ENCODE measurements at places on chromosomes 1 and 21.

GRCh38 chr1:91682882-91683597 lies 182.4 kb downstream of the CDC7 start:
- no peak for DNase-seq

DNA sequence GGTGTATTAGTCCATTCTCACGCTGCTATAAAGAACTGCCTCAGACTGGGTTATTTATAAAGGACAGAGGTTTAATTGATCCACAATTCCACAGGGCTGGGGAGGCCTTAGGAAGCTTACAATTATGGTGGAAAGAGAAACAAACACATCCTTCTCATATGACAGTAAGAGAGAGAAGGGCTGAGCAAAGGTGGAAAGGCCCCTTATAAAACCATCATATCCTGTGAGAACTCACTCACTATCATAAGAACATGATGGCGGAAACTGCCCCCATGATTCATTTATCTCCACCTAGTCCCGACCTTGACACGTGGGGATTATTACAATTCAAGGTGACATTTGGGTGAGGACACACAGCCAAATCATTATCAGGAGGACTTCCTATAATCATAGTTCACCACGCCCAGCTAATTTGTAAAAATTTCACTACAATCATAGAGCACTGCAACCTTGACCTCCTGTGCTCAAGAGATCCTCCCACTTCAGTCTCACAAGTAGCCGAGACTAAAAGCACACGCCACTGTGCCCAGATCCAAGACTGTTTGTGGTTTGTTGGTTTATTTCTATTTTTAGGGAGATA lies 164.9 kb downstream of the RERE start:
- DNase-seq, result no peak

- no peak for DNase-seq
These were observed 4.6 kb downstream of the POFUT2 start for GRCh38 chr21:45283035-45283610.

DNA sequence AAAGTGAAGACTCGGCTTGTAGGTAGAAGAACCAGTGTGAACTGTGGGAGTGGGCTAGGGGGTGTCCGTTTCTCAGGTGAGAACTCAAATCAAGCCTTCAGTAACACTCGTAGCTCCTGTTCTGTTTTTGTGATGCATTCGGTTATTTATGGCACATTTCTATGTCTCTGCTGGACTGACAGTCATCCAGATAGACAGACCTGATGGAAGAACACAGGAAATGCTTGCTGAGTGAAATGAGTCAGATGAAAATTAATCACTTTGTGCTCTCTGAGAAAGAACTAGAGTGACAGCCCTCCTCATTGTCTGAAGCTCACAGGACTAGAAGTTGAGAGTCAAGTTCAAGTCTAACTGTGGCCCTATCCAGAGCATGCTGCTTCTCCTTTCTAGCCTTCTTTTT lies 360.1 kb upstream of the PLXNA2 start:
- no peak for DNase-seq

All from CD4-positive, alpha-beta T cell treated with Interleukin-4 for 1 hour (primary cell).